Left lung (tissue), 14 donors: ENCODE measurements at places on chromosomes 16 and 17. TPM values are rescaled to one million over a fixed set of nuclear protein-coding genes. Genes with fewer than 3 reads are reported as not detected.

DNA sequence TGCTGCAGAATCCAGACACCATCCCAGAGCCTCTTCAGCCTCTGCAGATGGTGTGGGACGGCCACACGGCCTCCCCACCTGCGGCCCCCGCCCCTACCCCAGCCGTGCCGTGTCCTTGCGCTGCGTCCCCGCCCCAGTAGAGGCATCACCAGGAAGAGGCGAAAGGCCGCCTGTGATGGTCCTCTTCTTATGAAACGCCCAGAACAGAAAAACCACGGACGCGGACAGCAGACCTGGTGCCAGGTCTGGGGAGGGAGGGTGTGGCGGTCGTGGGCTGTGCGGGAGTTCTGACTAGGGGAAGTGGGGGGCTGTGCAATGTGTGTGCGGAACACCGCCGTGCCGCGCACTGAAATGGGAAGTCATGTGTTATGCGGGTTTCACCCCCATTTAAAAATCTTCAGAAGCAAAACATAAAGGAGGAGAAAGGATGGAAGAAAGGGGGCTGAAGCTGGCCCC lies 25.5 kb downstream of the ACSF3 start:
- H3K27ac ChIP-seq: no peak overlapping the region
- H3K4me3 ChIP-seq: no peak overlapping the region
- H3K36me3 ChIP-seq: no peaks in the 10 kb centered on the region
- DNase-seq: no peak
- peaks cover 3% of the 10 kb centered on the region for H3K4me1 ChIP-seq

- no peaks in the 10 kb centered on the region for H3K27me3 ChIP-seq
- no peak overlapping the region for H3K27ac ChIP-seq
- H3K4me1 ChIP-seq: no peaks in the 10 kb centered on the region
- no peaks in the 10 kb centered on the region for H3K36me3 ChIP-seq
- no peak for DNase-seq
Measured at GRCh38 chr16:56716761-56717160, 13.2 kb upstream of the NUP93 start.

DNA sequence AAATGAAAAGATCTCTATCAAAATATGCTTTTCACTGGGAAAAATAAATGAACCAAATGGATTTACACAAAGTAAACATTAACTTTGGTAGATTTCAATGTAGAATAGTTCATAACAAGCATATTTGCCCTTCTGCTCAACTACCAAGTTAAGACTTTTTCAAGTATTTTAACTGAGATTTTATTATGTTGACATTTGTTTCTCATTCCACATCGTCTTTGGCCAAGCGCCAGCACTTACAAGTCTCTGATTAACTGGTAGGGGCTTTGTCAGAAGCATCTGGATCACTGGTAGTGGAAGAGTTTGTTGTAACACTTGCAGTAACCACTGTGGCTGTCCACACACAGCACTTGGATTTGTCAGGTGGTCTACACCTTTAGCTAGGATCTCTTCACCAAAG lies 22.9 kb downstream of the SLFN12L start:
- no peaks in the 10 kb centered on the region for H3K36me3 ChIP-seq
- H3K4me1 ChIP-seq: no peaks in the 10 kb centered on the region
- peak; percentile 75 for DNase-seq
- peaks cover 24% of the 10 kb centered on the region for H3K27me3 ChIP-seq
- H3K27ac ChIP-seq: no peak overlapping the region
- no peak overlapping the region for H3K4me3 ChIP-seq

GRCh38 chr16:10181196-10182162 lies 749 bp downstream of the GRIN2A start:
- H3K4me3 ChIP-seq: no peak overlapping the region
- peaks cover 82% of the 10 kb centered on the region for H3K27me3 ChIP-seq
- peak; percentile 51 for DNase-seq
- no peak overlapping the region for H3K27ac ChIP-seq
- peaks cover 25% of the 10 kb centered on the region for H3K4me1 ChIP-seq
- no peaks in the 10 kb centered on the region for H3K36me3 ChIP-seq

- H3K27ac ChIP-seq: no peak within 1 kb of the TSS
- H3K27me3 ChIP-seq: no peaks in the 10 kb centered on the region
- peaks cover 5% of the 10 kb centered on the region for H3K4me1 ChIP-seq
- no peaks in the 10 kb centered on the region for H3K36me3 ChIP-seq
- no peak within 1 kb of the TSS for H3K4me3 ChIP-seq
Measured at GRCh38 chr17:41489531-41489930, at the start of gene KRT36. Gene KRT36 (minus strand): TSS chr17:41489910. CDS start chr17:41489864, 46 bp downstream.

DNA sequence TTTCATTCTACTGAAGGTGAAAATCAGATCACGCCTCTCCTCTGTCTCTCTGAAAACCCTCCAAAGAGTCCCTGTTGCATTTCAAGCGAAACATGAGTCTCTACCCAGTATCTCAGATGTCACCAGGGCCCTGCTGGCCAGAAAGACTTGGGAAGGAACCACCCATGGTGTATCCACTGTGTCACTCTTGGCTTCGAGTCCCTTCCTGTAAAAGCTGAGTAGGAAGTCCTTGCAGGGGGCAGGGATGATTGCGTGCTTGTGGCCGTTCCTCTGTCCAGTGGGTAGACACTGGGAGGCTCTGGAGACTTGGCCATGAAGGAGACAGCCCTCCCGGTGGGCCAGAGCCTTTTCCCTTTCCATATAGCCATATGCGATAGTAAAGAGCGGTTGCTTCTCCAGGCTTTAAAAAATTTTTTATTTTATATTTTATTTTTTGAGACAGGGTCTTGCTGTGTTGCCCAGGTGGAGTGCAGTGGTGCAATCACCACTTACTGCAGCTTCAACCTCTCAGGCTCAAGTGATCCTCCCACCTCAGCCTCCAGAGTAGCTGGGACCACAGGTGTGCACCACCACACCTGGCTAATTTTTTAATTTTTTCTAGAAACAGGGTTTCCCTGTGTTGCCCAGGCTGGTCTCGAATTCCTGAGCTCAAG lies 19.0 kb upstream of the RMI2 start:
- H3K4me3 ChIP-seq: no peak overlapping the region
- DNase-seq: no peak
- H3K36me3 ChIP-seq: no peaks in the 10 kb centered on the region
- H3K27ac ChIP-seq: no peak overlapping the region
- H3K27me3 ChIP-seq: no peaks in the 10 kb centered on the region

DNA sequence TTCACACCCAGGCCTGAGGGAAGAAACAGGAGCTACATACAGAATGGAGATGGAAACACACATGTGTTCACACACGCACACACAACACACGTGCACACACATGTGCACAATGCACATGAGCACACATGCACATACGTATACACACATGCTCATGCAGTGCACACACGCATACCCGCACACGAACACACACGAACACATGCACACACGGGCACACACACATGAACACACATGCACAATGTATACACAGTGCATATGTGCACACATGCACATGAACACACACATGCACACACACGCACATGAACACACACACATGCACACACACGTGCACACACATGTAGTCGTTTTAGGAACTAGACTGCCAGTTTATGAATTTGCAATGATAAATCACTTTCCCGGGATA lies 49.3 kb upstream of the CDR2 start:
- no peak for DNase-seq
- peaks cover 81% of the 10 kb centered on the region for H3K36me3 ChIP-seq
- H3K27me3 ChIP-seq: no peaks in the 10 kb centered on the region
- H3K4me3 ChIP-seq: no peak overlapping the region

- H3K4me1 ChIP-seq: peaks cover 48% of the 10 kb centered on the region
- no peaks in the 10 kb centered on the region for H3K27me3 ChIP-seq
- peak within 1 kb of the TSS; percentile 99 for H3K27ac ChIP-seq
Measured at GRCh38 chr17:18258356-18259038, at the start of gene FLII. Gene FLII (minus strand): TSS chr17:18258738. CDS start chr17:18258690, 48 bp downstream.

- H3K27ac ChIP-seq: no peak overlapping the region
- no peaks in the 10 kb centered on the region for H3K27me3 ChIP-seq
- no peak for DNase-seq
- no peak overlapping the region for H3K4me3 ChIP-seq
- no peaks in the 10 kb centered on the region for H3K36me3 ChIP-seq
Measured at GRCh38 chr16:85441189-85441889, 171.8 kb upstream of the GSE1 start.

- H3K4me3 ChIP-seq: no peak overlapping the region
- H3K36me3 ChIP-seq: no peaks in the 10 kb centered on the region
- DNase-seq: no peak
- no peaks in the 10 kb centered on the region for H3K27me3 ChIP-seq
Measured at GRCh38 chr16:8346294-8346693, 244.0 kb downstream of the TMEM114 start.

DNA sequence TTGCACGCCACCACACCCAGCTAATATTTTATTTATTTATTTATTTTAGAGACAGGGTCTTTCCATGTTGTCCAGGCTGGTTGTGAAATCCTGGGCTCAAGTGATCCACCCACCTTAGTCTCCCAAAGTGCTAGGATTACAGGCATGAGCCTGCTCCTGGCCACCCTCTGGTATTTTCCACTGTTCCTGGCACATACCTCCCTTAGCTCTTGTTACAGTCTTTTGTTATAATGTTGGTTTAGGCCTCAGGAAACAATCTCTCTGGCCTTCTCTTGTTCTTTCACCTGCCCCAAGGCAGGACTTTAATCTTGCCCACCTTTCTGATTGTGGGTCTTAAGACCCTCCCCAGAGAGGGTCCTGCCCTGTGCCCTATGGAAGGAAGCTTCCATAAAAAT lies 3.6 kb upstream of the CYTH1 start:
- no peaks in the 10 kb centered on the region for H3K36me3 ChIP-seq
- DNase-seq: no peak

DNA sequence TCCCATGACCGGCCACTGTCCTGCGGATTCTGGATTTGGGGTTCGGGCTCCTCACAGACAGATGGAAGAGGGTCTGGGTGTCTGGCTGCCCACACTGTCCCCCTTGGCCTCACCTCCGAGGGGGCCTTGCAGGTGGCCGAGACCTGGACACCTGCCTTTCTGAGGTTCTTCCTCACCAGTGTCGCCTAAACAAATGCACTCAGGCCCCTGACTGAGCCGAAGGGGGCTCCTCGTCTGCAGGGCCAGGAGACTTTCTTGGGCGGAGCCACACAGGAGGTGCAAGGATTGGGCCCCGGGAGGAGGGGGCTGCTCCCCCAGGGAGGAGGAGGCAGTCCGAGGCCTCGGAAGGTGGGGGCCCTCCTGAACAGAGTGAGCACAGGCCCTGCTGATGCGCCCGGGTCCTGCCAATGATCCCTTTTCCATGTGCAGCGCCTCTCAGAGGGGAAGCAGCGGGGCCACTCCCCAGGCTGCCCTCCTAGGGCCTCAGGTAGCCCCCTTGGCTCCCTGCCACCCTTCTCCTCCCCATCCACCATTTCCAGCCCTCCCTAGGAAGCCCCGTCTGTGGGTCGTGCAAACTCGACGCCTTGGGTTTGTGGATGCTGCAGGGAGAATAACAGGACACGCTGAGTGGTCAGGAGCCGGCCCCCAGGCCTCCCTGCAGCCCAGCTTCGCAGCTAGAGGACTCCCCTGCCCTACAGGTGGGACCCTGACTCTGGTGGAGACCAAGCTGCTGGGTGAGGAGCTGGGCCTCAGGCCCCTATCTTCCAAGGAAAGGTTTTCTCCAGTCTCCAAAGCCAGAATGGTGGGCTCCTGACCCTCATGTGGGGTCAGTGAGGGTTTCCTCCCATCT lies 63.4 kb upstream of the ZNF469 start:
- no peaks in the 10 kb centered on the region for H3K4me1 ChIP-seq
- no peak for DNase-seq
- H3K27ac ChIP-seq: no peak overlapping the region
- H3K27me3 ChIP-seq: no peaks in the 10 kb centered on the region

GRCh38 chr16:66621973-66622372 lies 17.5 kb downstream of the CMTM3 start:
- peaks cover 9% of the 10 kb centered on the region for H3K4me1 ChIP-seq
- no peak overlapping the region for H3K4me3 ChIP-seq

DNA sequence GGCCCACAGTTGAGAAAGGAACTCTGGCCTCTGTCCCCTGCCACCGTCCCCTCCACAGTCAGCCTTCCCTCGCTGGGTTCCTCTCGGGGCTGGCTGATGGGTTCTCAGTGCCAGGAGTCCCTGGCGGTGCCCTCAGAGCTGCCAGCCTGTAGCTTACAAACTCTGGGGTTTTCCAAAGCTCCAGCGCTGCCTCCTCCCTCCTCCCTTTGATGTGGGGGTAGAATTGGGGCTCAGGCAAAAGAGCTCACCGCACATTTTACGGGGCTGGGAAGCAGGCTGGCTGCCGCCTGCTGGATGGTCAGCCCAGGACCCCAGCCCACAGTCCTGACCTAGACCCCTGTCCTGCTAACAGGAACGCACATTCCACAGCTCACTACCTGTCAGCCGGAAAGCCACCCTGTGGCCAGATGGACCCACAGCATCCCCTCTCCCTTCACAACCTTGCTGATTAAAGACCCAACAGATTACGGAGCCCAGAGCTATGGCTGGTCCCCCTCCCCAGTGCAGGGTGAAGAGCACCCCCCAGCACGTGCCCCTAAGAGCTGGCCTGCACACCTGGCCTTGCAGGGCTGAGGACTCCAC lies 6.0 kb downstream of the VASN start:
- peaks cover 65% of the 10 kb centered on the region for H3K4me1 ChIP-seq
- no peak for DNase-seq
- peak overlapping the region; percentile 73 for H3K27ac ChIP-seq
- H3K27me3 ChIP-seq: no peaks in the 10 kb centered on the region
- H3K36me3 ChIP-seq: peaks cover 54% of the 10 kb centered on the region

GRCh38 chr17:17958982-17959381 lies 13.2 kb downstream of the TOM1L2 start:
- no peaks in the 10 kb centered on the region for H3K27me3 ChIP-seq
- no peak overlapping the region for H3K4me3 ChIP-seq
- peaks cover 6% of the 10 kb centered on the region for H3K36me3 ChIP-seq
- peaks cover 37% of the 10 kb centered on the region for H3K4me1 ChIP-seq
- DNase-seq: no peak

DNA sequence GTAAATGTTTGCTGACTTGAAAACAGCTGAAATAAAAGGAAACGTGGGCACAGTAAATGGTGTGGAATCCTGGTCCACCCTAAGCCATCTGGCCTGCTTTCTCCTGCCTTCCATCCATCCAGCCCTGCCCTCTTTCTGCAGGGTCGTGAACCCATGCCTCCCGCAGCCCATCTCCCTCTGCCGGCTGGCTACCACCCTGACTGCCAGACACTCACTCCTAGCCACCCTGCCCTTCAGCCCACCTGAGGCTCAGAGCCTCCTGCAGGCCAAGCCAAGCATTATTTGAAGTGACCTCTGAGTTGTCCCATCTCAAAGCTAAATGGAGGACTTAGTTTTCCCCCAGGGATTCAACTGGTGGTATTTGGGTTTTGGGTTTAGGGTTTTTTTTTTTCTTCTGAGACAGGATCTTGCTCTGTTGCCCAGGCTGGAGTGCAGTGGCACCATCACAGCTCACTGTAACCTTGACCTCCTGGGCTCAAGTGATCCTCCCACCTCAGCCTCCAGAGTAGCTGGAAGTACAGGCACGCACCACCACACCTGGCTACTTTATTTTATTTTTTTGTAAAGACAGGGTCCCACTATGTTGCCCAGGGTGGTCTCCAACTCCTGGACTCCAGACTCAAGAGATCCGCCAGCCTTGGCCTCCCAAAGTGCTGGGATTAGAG lies 8.4 kb downstream of the ZDHHC1 start:
- H3K27ac ChIP-seq: no peak overlapping the region
- H3K27me3 ChIP-seq: no peaks in the 10 kb centered on the region
- H3K36me3 ChIP-seq: no peaks in the 10 kb centered on the region

The MYL11 gene
- not detected for total RNA-seq

The ITGB3 gene
- total RNA-seq: 9.4 TPM

The FBXW10 gene
- total RNA-seq: 0.55 TPM

The NPIPB8 gene
- total RNA-seq: 0.16 TPM

The CORO1A gene
- 172 TPM for total RNA-seq

The PDE6G gene
- 0.24 TPM for total RNA-seq

The SSTR5 gene
- total RNA-seq: not detected

The TNFRSF13B gene
- total RNA-seq: 0.61 TPM

The MKS1 gene
- total RNA-seq: 16.4 TPM

The SMIM22 gene
- 40.5 TPM for total RNA-seq

The SKAP1 gene
- 3.0 TPM for total RNA-seq

The CES5A gene
- total RNA-seq: not detected

The GAST gene
- not detected for total RNA-seq

The DDX28 gene
- total RNA-seq: 6.7 TPM

The ALDH3A2 gene
- 116 TPM for total RNA-seq
